ENCODE measurements at places on chromosomes 6 and 20. TPM values are rescaled to one million over a fixed set of nuclear protein-coding genes. Genes with fewer than 3 reads are reported as not detected.

Gene PIM1
- total RNA-seq: 22.8 TPM

Gene TBX18
- total RNA-seq: 0.77 TPM

Gene THBS2
- total RNA-seq: 269 TPM

Gene CLPSL1
- total RNA-seq: not detected

Gene ELOVL5
- total RNA-seq: 67.7 TPM

Gene HTR1E
- not detected for total RNA-seq

All from fibroblast of lung (primary cell).